ENCODE measurements at places on chromosomes 13 and 19.

DNA sequence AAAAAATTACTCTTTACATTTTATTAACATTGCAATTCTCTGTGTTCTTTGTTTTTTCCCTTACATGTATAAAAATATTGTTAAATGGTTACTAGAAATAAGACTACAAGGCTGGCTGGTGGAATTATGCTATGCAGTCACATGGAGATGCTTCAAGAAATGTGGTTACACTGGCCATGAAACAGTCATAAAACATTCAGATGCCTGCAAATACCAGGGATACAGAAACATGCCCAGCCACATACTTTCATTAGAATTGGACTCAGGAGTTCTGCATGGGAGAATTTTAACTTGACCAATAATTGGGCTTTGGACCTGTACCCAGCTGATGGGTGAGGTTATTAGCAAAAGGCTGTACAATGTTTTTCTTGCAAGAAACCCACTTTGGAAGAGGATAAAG, 1407.7 kb upstream of the SLC10A2 start:
- DNase-seq = no peak

DNA sequence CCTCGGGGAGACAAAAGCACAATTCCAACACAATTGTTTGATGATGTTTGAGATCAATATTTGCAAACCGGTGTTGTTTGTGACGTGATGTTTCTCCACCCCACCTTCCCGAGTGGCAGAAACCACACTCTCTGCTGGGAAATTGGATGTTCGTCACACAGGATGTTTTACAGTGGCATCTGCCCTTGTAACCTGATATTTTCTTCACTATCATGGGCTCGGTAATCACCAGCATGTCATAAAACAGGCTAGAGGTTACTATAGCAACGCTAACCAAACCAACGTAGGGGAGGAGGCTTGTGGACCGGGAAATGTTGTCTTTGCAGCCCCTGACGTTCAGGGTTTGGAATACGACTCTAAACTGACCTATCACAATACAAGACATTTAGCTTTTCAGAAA, 454.5 kb downstream of the IRS2 start:
- no peak for DNase-seq

- no peak for DNase-seq
These were observed 17.5 kb upstream of the FLT3 start for GRCh38 chr13:28117689-28118377.

DNA sequence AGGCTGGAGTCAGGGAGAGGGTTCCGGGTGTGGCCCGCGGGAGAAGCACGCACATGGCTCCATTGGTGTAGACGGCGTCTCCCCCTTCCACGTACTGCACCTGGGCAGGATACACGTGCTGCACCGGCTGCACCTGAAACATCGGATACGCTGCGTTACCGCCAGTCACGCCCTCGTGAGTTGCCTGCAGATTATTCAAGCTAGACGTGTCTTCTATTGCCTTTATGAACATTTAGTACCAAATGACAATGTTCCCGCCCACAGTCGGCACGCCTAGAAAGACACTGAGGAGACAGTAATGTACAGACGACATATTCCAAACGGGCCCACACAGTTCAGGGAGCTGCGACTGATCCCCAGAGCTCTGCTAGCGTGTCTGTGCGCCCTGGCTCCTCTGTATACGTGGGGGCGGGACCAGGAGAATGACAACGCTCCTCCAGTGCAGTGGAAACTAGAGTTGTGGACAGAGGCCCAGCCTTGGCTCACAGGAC, 64.1 kb upstream of the RANBP3 start:
- no peak for DNase-seq

- DNase-seq = no peak
These were observed 73.7 kb downstream of the SGCG start for GRCh38 chr13:23254506-23254905.

DNA sequence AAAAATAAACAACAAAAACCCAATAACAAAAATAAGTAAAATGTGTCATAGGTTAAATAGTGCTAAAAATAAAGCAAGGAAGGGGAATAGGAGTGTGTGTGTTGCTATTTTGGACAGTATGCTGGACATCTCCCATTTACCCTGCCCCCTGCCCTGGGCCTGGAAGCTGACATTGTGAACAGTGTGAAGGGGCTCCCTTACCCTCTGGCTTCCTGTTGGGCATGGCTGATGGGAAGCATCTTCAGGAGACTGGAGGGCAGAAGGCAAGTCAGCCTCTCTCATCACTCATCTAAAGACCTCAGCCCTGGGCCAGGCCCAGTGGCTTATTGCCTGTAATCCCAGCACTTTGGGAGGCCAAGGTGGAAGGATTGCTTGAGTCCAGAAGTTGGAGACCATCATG, 26.7 kb downstream of the KCTD15 start:
- DNase-seq = no peak
